ENCODE measurements at places on chromosomes 11 and 22.

GRCh38 chr11:79165908-79166307 is 274.9 kb downstream of the TENM4 start:
- no peak for DNase-seq

GRCh38 chr11:5631969-5632635 is 7.3 kb downstream of the TRIM34 start:
- DNase-seq = peak; percentile 65

DNA sequence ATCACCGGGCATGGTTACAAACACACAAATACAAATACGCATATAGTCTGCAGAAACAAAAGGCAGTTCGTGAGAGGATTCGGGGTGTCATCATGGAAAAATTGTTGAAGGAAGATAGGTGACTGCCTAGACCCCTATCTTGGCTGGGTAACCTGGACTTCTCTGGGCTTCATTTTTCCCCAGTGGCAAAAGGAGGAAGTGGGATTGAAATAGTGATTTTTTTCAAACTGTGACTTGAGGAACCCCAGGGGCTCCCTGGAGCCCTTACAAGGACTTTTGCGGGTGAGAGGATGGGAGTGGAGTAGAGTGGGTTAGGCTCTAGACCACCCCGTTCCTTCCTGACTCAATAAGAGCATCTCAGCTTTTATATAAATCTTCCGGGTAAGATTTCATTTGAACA is 1.0 kb upstream of the ELF5 start:
- DNase-seq = no peak

GRCh38 chr22:39851606-39852315 is 41.8 kb downstream of the ENTHD1 start:
- DNase-seq = no peak

DNA sequence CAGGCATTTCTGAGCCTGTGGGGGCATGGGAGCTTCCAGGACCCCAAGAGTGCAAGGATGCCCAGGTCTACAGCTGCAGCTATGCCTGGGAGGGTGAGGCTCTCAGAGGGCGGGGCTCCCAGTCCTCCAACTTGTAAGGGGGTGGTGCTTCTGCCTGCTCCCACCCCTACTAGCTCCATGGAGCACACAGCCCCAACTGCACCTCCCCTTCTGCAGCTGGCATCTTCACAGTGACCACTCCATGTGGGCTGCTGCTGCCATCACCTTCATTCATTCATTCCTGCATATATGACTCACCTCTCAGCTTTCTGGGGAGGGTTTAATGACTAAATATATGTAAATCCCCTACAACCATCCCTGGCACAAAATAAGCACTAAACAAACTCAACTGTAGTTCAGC is 43.8 kb downstream of the CHST1 start:
- no peak for DNase-seq

DNA sequence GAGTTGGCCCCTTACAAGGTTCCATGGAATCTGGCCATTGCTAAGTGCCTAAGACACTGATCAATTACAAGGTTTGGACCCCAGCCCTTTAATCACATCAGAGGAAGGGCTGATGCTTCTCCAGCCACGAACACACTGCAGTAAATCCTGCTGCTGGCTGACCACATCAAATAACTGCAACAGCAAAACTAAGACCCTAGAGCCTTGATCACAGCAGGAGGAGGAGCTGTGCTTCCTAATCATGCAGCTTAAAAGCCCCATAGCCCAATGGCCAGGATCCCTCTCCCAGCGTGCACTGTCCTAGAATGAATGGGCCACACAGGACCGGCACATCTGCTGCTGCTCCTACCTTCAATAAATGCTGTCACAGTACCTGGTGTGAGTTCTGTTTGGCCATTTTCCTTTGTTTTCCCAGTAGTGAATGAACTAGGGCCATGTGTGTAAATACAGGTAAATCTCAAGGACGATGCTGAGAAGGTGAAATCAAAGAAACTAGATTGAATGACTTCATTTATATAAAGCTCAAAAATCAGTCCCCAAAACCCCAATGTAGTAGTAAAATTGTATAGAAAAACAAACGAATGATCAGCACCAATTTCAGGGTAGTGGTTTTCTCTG is 12.7 kb downstream of the ZP1 start:
- no peak for DNase-seq

- no peak for DNase-seq
Measured at GRCh38 chr11:45048313-45048841, 97.7 kb upstream of the TP53I11 start.
